ENCODE measurements at places on chromosomes 1 and 21.
A peak's percentile ranks its signal among the peaks of the same experiment; 100 is the strongest.

DNA sequence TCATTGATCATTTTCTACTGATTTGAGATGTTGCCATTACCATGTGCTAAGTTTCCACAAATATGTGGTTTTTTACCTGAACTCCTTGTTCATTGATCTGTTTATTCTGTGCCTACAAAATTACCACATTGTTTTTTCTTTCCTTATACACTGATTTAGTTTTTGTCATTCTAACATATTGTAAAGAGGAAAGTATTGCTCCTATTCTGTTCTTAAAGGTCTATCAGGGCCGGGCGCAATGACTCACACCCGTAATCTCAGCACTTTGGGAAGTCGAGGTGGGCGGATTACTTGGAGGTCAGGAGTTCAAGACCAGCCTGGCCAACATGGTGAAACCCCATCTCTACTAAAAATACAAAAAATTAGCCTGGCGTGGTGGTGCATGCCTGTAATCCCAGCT lies 75.1 kb downstream of the CAMTA1 start:
- DNase-seq: no peak

- no peak for DNase-seq
Observed at GRCh38 chr1:172838680-172839313, 179.9 kb downstream of the FASLG start.

DNA sequence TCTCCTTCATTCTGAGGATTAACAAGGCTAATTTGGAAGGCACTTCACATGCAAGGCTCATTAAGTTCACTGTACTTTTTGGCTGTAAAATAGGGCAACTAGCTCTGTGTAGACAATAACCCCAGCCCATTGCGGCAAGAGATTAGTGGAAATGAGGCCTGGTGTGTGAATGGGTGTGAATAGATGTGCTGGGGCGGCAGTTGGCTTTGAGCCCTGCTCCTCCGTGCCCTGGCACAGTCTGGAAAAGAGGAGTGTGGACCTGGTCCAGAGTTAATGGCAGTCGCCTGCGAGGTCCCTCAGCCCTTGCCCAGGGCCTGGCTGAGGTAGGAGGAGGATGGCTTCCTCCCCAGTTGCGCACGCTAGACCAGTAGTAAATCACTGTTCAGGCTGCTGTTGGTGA lies 4.8 kb downstream of the KISS1 start:
- no peak for DNase-seq

- no peak for DNase-seq
Observed at GRCh38 chr1:203475012-203475981, at the start of gene PRELP. Gene PRELP (plus strand): TSS chr1:203475806. CDS start chr1:203483185, 7,379 bp downstream.

DNA sequence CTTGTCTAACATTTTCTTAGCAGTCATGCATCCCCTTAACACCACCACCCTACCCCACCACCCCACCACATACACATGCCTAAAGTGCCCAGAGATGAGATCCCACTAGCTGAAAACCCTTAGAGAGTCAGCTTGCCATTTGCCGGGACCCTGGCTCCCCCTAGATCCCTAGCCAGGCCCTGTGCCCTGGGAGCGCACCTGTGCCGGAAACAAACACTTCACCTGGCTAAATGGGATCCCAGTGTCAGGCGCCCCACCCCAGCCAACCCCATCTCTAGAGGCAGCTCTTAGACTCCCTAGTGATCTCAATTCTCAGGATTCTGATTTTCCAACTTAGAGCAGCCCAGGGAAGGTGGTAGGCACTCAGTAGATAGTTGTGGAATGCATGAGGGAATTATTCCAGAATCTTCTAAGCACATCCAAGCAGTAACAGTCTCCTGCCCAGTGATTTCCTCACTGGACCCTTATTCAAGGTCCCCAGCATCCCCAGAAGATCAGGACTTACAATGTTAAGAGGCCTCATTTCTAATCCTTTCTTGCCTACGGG lies 105.2 kb downstream of the LAMC2 start:
- DNase-seq: no peak

DNA sequence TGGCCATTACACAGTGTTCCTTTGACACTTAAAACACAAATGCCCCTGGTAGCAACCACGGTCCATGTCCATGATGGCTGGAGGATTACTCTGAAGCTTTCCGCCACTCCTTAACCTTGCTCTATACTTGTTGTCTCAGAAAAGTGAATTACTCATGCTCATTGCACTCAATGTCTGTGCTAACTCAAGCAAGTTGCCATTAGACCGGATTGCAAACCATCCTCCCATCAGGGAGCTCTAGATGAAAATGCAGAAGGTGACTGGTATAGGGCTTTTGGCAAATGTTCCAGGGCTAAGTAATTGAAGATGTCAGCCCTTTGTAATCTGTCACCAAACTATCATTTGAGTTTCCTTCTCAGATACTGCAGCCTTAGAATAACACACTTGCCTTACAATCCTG lies 1288.3 kb upstream of the B3GALT2 start:
- DNase-seq: no peak

DNA sequence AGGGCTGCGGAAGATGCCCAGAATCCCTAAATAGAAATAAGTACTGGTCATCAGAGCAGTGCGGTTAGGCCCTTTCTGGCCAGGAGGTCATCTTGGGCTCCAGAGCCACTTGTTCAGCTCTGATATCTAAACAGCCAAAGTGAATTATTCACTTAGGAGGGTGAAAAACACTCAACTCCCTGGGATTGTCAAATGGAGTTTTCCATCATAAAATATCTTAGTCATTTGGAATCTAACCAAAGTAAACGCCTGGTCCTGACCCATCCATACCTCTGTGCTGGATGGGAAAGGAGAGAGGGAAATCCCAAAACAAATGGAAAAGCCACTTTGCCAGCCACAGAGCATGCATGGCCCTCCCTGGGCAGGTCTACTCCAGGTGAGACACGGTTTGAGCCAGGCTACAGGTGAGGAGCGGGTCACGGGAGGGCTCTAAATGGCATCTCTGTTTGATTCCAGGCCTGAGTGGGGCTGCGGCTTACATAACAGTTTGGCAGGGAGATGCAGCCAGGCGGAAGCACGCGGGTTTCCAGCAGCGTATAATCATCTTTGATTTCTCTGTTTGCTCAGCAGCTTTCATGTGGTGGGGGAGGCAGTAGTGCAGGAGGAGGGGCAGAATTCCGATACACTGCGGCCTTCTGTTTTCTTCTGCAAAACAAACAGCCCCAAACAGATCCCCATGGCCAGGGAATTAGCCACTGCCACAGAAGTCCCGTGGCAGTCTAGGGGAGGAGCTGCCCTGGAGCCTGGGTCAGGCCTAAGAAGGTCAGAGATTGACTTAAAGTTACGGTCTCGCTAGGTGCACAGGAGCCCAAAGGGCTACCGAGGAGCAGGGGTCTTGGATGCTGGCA lies 59.1 kb upstream of the ZNF648 start:
- no peak for DNase-seq

GRCh38 chr1:30688920-30689794 lies 34.2 kb downstream of the MATN1 start:
- DNase-seq: no peak

GRCh38 chr1:85630493-85630892 lies 49.9 kb downstream of the CCN1 start:
- no peak for DNase-seq

- DNase-seq: no peak
Observed at GRCh38 chr1:239128541-239128940, 257.8 kb upstream of the CHRM3 start.

- no peak for DNase-seq
Observed at GRCh38 chr1:58823481-58824010, 39.7 kb upstream of the JUN start.

DNA sequence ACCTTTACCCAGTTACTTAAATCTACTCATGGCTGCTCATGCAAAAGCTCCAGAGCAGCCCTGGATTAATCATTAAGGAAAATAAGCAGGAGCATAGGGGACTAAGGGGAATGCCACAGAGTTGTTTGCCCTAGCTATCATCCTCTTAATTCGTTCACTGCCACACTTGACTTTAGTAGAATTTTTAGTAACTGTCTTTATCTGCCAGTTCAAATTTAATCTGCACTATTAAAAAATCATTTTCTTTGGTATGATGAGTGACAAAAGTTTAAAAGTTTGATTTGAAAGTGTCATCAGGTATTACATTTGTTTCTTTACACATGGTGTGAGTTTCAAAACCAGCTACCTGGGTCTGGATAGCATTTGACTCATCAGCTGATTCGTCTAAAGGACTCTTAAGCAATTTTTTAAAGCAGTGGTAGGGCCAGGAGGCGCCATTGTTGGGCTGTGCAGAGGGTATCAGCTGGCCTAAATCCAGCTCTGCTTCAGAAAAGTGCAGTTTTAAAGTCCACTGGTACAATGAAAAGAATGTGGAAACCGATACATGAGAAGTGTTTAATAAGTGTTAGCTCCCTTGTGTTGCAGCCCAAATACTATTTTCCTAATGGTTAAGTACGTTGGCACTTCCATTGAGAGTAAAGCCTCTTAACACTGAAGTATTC lies 69.9 kb upstream of the DR1 start:
- DNase-seq: no peak

- DNase-seq: no peak
Observed at GRCh38 chr1:51627672-51628071, 10.8 kb downstream of the OSBPL9 start.

DNA sequence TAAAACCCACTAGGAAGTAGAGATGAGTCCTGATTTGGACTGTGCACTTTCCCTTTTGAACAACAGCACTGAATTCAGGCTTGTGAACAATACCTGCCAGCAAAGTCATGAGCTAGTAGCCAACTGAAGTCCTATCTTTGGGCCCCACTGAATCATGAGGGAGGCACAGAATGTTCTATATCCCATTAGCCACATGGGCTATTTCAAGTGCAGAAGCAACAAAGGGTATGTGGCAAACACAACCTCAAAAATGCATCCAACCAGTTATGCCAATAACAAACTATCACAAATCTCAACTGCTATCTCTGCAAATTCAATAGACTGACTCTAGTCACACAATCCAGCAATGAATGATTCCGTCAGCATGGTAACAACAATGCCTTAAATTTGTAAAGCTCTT lies 276.0 kb downstream of the MRPL39 start:
- DNase-seq: no peak

- DNase-seq: no peak
Observed at GRCh38 chr1:100810360-100810759, 84.3 kb downstream of the EXTL2 start.

- no peak for DNase-seq
Observed at GRCh38 chr1:47841356-47841755, 155.8 kb downstream of the TRABD2B start.

- no peak for DNase-seq
Observed at GRCh38 chr1:232287676-232288569, 342.0 kb downstream of the SIPA1L2 start.

GRCh38 chr1:154694995-154695394 lies 87.0 kb upstream of the ADAR start:
- no peak for DNase-seq

- DNase-seq: no peak
Observed at GRCh38 chr1:91795591-91796389, 90.2 kb downstream of the TGFBR3 start.

GRCh38 chr1:245587435-245588115 lies 432.8 kb downstream of the KIF26B start:
- no peak for DNase-seq

DNA sequence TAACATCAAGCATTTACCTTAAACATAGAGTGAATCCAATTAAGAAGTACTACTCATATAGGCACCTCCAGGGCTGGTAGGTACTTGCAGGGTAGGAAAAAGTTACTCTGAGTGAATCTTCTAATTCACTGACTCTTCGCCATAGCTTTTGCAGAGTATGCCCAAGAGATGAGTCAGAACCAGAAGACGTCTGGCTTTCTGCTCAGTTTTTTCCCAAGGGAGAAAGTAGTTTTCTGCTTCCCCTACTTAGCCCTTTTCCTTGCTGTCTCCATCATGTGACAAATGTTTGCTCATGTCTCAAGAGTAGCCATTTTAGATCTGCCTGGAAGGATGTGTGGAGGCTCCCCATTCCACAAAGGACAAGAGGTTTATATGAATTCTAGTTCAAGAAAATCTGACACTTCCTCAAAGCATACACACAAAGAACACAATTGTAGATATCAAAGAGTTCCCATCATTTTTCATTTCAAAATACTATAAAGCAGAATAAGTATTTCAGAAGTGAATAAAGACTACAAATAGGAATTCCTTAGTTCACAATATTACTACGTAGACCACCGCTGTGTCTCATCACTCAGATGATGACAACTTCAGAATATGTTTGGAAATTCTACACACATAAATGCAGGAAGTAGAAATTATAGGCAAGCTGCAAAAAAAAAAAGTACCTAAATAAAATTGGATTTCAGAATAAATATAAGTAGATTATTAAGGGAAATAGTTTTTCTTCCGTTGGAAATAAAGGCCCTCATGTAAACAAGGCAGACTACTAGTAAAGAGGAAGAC lies 98.5 kb downstream of the ASH1L start:
- no peak for DNase-seq

DNA sequence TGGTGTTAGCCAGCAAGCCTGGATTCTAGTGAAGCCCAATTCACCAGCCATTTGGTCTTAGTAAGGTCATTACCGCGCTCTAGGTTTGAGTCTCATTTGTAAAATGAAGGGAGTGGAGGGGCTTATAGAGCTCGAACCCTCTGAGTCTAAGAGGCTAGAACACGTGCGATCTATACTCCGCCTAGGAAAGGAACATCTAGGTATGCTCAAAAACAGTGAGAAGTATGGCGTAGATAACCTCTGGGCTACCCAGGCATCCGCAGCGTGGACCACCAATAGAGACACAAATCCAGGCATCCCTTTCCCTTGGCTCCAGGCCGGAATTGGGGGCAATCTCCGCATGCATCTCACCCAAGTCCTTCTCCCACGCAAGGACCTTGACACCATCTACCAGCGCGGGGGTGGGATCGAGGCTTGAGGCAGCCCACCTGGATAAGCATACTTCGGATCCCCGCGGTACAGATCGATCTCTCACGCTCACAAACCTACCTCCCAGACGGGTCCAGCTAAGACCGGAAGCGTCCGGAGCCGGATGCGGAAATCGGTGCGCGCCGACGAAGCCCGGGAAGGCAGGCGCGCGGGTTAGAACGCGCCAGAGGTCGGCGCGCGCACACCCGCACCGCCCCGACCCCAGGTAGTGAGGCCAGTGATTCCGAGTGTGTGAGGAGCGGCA lies at the start of gene METTL25B:
METTL25B (plus strand) TSS at position 544 of the 673 bp plus-strand sequence. CDS start 636 bp downstream, outside the sequence.
- peak; percentile 67 for DNase-seq

DNA sequence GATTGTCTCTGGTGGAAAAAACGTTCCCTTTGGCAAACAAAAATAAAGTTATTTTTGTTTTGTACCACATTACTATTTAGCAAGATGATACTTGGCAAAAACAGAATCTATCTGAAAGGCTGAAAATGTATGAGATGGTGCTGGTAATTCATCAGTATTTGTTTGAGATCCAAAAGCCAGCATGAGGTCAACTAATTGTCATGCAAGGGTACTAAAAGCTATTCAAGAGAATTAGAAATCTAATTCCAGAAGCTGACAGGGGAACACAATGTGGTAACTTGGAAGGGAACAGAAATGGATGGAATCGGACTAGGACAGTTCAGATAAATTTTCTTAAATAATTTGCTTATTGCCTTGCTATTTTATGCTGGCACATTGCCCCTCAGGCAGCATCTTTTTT lies 263.8 kb downstream of the KCNT2 start:
- DNase-seq: no peak

- peak; percentile 36 for DNase-seq
Observed at GRCh38 chr1:111507411-111508201, 4.2 kb upstream of the ADORA3 start.

GRCh38 chr1:43558346-43558841 lies 27.7 kb downstream of the PTPRF start:
- no peak for DNase-seq

- DNase-seq: no peak
Observed at GRCh38 chr1:167943541-167943940, 6.7 kb upstream of the MPC2 start.

GRCh38 chr1:109863667-109864046 lies 47.0 kb upstream of the CSF1 start:
- DNase-seq: no peak
